Substantia nigra (tissue), 51 donors: ENCODE measurements at places on chromosomes 5 and 9.

GRCh38 chr9:113580041-113580953, 116.8 kb downstream of the RGS3 start:
- no peak for DNase-seq

DNA sequence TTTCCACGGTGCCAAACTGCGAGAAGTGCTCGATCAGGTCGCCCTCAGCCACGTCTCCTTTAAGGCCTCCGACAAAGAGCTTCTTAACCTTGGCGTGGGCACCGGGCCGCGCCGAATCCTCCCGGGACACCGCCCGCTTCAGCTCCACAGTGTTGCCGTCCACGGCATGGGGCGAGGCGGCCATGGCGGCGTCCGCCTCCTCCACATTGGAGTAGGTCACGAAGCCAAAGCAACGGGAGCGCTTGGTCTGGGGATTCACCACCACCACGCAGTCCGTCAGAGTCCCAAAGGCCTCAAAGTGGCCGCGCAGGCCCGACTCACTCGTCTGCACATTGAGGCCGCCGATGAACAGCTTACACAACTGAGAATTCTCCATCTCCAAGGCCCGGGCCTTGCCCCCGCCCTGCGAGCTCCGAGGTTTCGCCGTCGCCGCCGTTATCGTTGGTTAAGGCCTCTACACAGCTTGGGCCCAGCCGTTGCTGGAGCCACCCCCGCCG, 424 bp downstream of the HNRNPA0 start:
- no peak for DNase-seq

GRCh38 chr5:160485364-160485969, 63.8 kb downstream of the PTTG1 start:
- no peak for DNase-seq

DNA sequence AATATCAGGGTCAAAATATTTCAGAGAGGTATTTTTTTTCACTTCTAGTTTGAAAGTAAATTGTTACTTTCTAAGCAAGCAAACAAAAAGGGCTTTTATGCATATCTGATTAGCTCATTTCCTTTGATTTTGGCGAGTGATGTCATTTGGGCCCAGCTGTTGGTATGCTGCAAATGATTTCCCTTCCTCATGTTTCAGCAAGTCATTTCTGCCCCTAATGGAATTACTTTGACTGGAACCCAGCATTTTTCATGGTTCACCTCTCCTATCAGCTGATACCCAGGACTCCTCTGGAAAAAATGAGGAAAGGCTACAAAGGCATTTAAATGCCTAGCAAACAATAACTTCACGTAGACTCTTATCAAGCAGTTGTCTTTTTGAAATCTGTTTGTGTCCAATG, 500.6 kb downstream of the EBF1 start:
- DNase-seq = no peak

- no peak for DNase-seq
These were observed 592 bp downstream of the TUBB4B start for GRCh38 chr9:137241490-137242268.

DNA sequence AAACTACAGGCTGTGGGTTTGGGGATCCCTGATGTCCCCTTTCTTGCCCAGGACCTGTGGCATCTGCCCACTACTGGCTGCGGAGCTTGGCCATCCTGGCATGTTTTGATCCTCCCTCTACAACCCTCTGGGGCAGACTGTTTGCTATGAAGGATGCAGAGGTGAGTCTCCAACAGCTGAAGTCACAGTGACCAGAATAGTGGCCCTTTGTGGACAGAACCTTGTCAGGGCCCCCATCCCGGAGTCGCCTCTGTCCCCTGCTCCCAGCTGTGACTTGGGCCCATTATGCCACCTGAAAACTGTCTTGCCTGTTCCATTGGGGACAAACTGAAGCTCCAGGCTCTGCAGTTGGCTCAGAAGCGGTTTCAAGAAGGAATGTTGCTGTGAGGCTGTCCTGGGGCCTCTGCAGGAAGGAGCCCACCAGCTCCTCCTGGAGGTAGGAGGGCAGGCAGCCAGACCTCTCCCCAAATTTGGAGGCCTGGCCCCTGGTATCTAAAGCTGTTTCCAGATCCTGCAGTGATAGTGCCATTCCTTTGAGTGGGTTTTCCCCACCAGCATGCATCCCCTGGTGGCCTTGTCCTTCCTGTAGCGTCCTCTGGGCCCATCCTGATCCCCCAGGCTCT, 93.3 kb downstream of the BARX1 start:
- DNase-seq = no peak

DNA sequence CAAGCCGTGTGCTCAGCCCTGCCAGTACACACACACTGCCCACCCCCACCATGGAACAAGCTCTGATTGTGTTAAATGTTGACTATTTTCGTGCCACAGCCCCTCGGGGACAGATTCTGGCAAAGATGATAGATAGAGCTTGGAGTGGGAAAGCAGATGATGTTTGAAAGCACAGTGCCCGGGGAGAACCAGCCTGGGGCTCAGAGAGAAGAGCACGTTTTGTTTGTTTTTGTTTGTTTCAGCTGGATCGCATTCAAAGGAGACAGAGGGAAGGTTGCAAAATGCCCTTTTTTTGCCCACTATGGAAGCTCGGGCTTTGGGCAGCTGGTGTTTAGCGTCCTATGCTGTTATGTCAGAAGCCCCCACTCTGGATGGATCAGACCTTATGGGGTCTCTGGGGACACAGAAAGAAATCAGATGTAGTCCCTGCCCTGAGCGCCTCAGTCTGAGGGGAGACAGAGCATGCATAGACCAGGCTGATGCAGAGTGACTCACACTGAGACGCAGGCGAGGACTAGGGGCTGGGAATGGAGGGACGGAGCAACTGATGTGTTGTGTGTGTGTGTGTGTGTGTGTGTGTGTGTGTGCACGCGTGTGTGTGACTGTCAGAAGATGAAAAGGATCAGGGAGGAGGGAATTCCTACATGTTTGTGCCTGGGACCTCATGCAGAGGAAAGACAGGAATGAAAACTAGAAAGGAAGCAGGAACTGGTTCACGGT, 229.7 kb downstream of the MELK start:
- DNase-seq = peak; percentile 36

DNA sequence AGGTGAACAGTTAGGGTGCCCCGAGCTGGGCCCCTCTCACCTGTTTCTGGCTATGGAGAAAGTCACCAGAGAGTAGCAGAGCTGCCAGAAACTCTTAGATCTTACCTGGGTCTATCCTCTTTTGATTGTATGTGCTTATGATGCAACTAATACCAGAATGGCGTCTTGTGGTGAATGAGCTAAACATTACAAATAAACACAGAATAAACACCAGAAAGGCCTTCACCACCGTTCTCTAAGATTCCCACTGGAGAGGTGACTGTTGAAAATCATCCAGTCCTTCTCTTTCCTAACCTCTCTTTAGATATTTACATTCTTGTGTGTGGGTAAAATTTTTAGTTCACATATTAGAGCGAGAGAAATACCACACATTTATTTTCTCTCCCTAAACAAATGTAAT, 241.7 kb upstream of the GAS1 start:
- no peak for DNase-seq

GRCh38 chr9:99582814-99583213, 238.9 kb upstream of the NR4A3 start:
- no peak for DNase-seq

GRCh38 chr9:108756746-108757490, 98.9 kb downstream of the ACTL7B start:
- DNase-seq = no peak

DNA sequence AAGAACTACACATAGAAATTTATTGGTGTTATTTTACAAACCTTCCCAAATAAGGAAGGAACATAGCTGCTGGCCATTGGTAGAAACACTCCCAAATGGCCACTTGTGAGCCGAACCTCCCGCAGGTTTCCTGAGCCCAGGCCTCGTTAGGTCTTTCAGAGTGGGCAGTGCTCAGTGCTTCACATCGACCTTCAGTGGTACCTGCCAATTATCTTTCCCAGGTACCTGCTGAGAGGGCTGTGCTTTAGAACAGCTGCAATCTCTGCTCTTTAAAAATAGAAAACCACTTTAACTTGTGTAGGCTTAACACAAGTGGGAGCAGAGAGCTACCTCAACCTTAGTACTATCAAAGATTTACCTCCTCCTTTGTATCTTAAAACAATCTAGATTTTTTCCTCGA, 334.1 kb downstream of the RFX3 start:
- no peak for DNase-seq

- no peak for DNase-seq
These were observed 343.7 kb upstream of the KLF4 start for GRCh38 chr9:107833295-107833694.

- no peak for DNase-seq
These were observed 434.1 kb downstream of the DTWD2 start for GRCh38 chr5:118554241-118554640.

- no peak for DNase-seq
These were observed 148.5 kb downstream of the NMUR2 start for GRCh38 chr5:152256580-152256979.

- no peak for DNase-seq
These were observed 55.0 kb upstream of the FABP6 start for GRCh38 chr5:160174290-160174689.

GRCh38 chr5:38456657-38457399, 99.6 kb downstream of the LIFR start:
- no peak for DNase-seq

DNA sequence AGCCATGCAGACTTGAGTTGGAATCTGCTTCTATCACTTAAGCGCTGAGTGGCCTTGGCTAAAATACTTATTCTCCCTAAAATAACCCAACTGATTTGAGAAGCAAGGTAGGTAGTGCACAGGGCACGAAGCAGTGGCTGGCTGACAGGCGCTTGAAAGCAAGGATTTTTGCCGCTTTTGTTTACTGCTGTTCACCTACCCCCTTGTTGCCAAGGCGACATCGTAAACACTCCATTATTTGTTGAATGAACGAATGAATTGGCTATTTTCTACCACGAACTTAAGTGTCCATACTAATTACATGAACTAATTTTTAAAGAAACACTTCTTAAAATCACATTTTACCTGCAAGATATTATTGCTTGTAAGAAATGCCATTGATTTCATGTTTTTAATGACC, 98.0 kb downstream of the ANKH start:
- DNase-seq = no peak

GRCh38 chr5:95959051-95959887, 2.4 kb downstream of the ELL2 start:
- DNase-seq = peak; percentile 42

GRCh38 chr5:67010684-67011409, 185.8 kb downstream of the CD180 start:
- DNase-seq = no peak

DNA sequence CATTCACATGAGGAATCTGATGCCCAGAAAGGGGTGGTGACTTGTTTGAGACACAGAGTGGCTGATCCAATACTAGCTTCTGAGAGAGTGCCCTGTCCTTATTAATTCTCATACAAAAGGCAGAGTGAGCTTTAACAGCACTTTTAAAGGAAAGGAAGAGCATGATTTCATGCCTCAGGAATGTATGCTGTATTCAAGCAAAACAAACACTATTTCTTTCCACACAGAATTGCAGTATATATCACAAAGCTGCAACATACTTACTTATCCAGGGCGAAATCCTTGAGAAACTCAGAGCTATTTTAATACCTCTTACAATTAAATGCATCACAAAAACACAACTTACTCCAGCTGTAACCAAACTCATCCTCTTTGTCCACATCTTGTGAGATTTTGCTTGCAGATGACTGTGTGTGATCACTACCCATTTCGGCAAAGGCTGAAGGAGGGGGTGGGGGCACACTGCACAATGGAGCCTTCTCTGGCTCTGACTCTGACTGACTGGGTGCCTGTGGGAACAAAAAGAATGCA, 139.8 kb downstream of the MPDZ start:
- no peak for DNase-seq

GRCh38 chr5:151819830-151820229, 48.1 kb downstream of the G3BP1 start:
- no peak for DNase-seq

- DNase-seq = no peak
These were observed 19.0 kb upstream of the POC5 start for GRCh38 chr5:75736273-75736672.

DNA sequence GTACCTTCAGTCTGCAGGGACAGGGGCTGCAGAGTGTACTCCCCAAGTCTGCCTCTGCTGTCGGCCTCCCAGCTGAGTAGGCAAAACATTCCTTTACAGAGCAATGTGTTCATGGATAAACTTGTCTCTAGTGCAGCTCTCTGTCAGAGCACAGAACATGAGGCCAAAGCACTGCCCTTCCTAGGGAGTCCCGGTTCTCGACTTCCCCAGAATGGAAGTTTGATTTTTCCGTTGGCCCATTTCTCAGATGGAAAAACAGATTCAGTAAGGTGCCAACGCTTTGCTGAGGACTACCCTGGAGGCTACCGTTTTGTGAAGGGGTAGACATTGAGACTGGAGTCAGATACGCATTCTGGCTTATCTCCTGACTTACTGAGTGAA, 422 bp upstream of the TRIM32 start:
- no peak for DNase-seq

- no peak for DNase-seq
These were observed 323.4 kb downstream of the PIK3R1 start for GRCh38 chr5:68538814-68539420.
